HEK293T (cell line): ENCODE measurements at places on chromosomes 16 and 17.

- no peak for DNase-seq
Observed at GRCh38 chr17:44187131-44187899, 543 bp downstream of the TMUB2 start.

- no peak for DNase-seq
Observed at GRCh38 chr17:61794242-61794641, 69.1 kb downstream of the BRIP1 start.

GRCh38 chr16:364595-365491 lies 5.5 kb downstream of the MRPL28 start:
- no peak for DNase-seq

GRCh38 chr17:52696362-52696761 lies 537.8 kb upstream of the CA10 start:
- no peak for DNase-seq

DNA sequence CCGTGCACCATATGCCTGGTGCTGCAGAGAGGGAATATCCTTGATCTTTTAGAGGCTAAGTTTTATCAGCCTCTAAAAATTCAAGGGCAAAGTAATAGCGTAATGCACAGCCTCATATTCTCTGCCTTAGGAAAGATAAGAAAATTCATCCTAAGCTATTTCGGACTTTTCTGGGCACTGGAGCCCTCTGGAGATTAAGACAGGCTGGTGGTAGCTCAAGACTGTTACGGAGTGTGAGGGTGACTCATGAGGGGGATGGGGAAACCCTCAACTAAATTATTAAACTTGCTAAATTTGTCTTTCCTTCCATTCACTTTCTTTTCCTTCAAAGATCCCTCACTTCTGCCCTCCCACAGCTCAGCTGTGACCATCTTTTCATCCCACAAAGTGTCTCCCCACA lies 73.3 kb downstream of the RPH3AL start:
- DNase-seq = no peak

DNA sequence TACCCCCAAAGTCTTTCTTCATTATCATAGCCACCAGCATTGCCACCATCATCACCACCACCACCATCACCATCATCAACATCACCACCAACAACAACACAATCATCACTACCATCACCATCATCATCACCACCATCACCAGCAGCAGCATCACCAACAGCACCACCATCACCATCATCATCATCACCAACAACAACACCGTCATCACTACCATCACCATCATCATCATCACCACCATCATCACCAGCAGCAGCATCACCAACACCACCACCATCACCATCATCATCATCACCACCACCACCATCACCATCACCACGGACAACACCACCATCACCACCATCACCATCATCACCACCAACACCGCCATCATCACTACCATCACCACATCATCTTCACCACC lies 500 bp upstream of the TMEM114 start:
- DNase-seq = no peak

DNA sequence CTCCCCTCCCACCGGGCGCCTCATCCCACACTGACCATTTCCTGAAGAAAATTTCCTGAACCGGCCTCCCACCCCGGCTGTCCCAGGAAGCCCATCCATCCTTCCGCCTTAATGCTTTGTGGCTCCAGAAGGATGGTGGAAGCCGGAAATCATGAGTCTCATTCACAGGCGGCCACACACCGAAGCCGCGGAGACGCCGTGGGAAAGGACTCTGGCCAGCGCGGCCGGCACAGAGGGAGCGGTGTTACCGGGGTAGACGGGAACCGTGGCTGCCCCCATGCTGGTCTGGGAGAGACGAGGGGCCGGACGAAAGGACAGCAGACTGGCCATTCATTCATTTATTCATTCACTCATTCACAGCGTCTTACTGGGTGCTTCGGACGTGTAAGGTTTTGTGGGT lies 326.8 kb downstream of the SEC14L1 start:
- no peak for DNase-seq

GRCh38 chr16:28575446-28576109 lies 21.3 kb downstream of the SULT1A2 start:
- DNase-seq = no peak

GRCh38 chr17:32276171-32276601 lies 10.6 kb downstream of the RHBDL3 start:
- no peak for DNase-seq

DNA sequence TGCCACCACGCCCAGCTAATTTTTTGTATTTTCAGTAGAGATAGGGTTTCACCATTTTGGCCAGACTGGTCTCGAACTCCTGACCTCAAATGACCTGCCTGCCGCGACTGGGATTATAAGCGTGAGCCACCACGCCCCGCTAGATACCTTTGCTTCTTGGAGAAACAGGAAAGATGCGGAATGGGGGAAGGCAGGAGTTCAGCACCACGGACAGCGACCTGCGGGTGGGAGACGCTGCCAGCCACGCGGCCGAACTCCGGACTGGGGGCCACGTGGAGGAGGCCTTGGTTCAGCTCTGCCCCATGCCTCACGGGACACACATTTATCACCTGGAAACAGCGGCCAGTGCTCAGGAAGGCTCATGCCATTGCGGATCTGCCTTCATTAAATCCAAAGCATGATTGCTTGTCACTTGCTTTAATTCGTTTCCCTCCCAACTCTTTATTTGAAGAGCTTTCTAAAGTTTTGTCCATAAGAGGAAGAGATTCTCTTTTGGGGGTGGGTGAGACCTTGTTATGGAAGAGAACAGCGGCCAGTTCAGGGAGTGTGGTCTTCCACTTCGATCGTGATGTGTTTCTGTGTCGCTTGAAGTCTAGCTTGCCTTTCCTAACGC lies 219.9 kb downstream of the ENGASE start:
- peak; percentile 83 for DNase-seq

DNA sequence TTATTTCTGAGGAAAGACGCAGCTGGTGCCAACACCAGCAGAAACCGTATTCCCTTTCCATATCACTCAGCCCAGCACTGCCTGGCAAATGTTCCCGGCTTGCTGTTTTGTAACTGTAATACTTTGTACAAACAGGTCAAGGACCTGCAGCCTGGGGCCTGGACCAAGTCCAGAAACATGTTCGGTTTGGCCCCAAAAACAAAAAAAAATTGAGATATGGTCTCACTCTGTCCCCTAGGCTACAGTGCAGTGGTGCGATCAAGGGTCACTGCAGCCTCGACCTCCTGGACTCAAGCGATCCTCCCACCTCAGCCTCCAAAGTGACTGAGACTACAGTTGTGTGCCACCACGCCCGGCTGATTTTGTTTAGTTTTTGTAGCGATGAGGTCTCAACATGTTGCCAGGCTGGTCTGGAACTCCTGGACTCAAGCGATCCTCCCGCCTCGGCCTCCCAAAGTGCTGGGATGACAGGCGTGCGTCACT lies 1.2 kb downstream of the HAGH start:
- DNase-seq = no peak

- no peak for DNase-seq
Observed at GRCh38 chr17:49946964-49947584, 21.9 kb upstream of the DLX4 start.

GRCh38 chr17:7313890-7314718 lies 1.1 kb downstream of the GPS2 start:
- no peak for DNase-seq

DNA sequence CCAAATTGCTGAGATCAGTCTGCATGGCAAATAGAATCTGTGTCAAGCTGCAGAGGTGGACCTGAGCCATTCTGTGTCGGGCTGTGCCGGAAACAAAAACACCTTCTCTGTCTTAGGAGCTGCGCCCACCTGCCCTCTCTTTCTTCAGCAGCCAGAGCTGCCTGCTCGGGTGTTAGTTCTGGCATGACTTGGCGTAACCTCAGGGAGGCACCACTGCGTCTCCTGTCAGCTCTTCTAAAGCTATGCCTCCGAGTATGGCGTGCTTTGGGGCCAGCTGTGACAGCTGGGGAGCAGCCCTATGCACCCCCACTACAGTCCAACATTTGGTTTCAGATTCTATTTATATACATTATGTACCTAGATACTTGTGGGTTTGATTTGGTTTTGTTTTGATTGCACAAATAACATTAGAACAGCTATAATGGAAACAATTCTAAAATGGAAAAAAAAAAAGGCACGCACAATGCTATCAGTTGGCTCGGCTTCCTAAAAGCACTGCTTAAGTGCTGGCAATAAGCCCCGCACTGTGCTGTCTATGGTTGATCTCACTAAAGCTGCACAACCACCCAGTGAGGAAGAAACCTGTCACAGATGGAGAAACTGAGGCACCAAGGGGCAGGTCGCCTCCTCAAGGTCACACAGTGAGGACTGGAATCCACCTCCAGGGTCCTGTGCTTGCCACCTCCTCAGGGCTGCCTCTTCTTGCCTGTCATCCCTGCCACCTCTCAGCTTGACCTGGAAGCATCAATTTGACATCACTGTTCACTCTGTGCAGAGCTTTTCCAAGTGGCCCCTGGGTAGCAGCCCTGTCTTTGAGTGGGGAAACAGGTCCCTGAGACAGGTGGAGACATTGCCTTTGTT lies 18.7 kb upstream of the ADGRG1 start:
- no peak for DNase-seq

- no peak for DNase-seq
Observed at GRCh38 chr16:1740781-1741490, 30.4 kb downstream of the NME3 start.

- DNase-seq = no peak
Observed at GRCh38 chr17:21299981-21300600, 15.6 kb downstream of the MAP2K3 start.

DNA sequence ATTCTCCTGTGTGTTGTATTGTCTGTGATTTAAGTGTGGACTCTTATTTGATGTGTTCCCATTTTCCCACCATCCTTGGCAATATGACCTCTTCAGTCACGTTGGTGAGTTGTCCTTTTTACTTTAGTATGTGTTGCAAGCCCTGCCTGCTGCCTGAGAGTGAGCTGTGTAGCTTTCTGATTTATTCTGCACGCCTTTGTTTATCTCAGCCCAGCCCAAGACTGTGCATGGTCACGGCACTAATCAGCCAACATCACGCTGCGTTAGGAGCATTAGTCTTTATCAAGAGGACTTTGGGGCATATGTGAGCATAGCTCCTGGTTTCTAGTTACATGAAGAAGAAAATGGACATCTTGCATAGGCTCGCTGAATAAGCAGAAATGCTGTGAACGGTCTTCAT lies 6.0 kb downstream of the TOM1L1 start:
- DNase-seq = no peak

DNA sequence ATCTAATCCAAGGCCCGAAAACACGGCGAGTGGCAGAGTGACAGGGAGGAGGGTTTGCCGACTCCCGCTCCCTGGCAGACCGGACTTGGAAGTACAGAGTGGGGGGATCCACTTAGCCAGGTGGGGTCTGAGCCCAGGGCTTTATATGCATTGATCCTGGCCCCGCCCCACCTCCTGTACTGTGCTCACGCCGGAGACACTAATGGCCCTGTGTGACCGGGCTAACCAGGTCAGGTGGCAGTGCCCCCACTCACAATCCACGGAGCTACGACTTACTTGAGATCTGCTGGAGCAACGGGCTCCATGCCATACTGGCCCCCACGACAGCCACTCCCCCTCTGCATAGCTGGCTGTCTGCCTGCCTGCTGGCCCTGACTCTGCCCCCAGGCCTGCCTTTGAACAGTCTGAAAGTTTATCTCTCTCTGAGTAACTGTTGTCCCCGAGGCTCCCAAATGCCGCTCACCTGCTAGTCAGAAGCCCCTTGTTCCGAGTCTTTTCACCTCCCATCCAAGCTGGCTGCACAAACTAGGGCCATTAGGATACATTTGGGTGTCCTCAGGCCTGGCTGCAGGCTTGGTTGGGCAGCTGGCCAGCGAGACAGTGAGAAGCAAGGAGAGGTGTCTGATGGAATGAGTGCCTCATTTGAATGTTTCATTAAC lies 28.0 kb downstream of the CACNA1G start:
- DNase-seq = no peak

DNA sequence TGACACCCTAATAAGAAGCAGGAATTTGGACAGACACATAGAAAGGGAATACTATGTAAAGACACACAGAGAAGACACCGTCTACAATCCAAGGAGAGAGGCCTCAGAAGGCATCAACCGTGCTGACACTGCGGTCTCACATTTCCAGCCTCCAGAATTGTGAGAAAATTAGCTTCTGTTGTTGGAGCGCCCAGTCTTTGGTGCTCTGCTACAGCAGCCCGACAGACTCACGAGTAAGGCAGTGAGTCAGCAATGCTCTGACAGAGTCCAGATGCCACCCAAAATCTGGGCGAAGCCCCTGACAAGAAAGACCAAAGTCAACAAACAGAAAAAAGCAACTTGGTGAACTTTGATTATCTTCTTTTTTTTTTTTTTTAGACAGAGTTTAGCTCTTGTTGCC lies 32.5 kb upstream of the RAI1 start:
- no peak for DNase-seq

DNA sequence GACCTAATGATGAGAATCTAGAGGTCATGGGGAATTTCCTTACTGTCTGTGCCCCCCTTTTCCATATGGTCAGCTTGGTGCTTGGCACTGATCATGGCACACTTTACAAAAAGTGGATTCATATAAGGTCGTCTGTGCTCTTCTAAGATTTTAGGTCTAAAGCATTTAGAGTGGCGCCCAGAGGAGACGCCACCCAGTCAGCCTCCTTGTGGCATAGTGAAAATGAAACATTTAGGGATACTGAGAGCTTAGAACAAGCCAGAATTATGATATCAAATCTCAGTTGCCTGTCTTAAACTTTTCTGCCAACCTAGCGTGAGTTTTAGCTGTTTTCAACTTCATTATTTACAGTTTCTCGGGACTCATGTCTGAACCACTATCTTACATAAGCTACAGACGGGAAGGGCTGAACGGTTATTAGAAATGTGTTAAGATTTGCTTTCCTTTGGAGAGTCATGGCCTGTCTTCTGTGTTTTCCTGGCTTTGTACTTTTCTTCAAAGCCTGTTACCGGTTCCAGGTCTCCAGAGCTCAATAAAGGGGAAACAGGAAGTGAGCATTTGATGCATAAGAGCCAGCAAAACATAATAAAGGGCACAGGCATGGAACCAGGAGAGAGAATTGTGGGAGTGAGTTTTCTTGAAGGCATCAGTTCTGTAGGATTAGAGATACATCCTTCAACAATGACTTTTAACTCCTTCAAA lies 13.7 kb downstream of the ZNRF1 start:
- DNase-seq = no peak

DNA sequence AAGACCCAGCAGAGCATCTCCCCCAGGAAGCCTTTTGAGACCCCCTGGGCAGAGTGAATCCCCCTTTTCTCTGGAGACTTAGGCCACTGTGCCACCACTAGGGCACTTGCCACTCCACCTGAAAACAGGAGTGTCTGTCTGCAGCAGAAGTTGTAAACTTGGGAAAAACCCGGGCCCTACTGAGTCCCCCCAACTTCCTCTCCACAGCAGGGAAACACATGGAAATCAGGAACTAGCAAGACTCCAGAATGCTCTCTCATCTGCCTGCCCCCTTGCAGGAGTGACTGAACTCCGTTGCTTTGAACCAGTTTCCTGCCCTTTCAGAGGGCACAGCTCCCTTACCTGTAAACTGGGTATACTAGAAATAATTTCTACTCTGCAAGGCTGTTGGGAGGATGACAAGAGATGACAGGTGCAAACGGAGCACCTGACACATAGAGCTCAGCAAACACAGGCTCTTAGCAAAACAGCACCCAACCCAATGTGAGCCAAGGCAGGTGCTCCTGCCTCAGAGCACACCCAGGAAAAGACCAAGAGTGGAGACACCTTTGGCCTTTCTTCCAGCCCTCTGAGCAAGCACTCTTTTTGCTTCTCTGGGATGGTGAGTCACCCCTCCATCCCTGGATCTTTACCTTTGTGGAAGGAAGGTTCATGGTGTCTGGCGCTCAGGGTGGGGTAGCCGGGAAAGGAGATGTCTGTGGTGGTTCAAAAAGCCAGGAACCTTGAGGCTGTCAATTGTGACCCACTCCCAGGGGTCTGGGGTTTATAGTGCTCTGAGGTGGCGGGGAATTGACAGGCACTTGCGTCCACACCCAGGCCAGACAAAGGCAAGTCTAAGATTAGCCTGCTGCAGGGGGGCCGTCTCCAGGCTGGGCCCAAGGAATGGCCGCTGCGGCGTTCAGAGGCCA lies at the start of gene HCRT:
TSS of gene HCRT (minus strand) at position 740 of the 908 bp plus-strand sequence. CDS start at position 653, 87 bp downstream.
- DNase-seq = no peak
